Inflammatory macrophage (primary cell): ENCODE measurements at places on chromosomes 6 and 20.
A peak's percentile ranks its signal among the peaks of the same experiment; 100 is the strongest.

GRCh38 chr6:75963569-75963968 is 108.9 kb downstream of the IMPG1 start:
- DNase-seq = no peak

- DNase-seq = no peak
Observed at GRCh38 chr6:113383701-113384100, 473.4 kb upstream of the MARCKS start.

- no peak for DNase-seq
Observed at GRCh38 chr6:129130959-129131681, 248.2 kb downstream of the LAMA2 start.

DNA sequence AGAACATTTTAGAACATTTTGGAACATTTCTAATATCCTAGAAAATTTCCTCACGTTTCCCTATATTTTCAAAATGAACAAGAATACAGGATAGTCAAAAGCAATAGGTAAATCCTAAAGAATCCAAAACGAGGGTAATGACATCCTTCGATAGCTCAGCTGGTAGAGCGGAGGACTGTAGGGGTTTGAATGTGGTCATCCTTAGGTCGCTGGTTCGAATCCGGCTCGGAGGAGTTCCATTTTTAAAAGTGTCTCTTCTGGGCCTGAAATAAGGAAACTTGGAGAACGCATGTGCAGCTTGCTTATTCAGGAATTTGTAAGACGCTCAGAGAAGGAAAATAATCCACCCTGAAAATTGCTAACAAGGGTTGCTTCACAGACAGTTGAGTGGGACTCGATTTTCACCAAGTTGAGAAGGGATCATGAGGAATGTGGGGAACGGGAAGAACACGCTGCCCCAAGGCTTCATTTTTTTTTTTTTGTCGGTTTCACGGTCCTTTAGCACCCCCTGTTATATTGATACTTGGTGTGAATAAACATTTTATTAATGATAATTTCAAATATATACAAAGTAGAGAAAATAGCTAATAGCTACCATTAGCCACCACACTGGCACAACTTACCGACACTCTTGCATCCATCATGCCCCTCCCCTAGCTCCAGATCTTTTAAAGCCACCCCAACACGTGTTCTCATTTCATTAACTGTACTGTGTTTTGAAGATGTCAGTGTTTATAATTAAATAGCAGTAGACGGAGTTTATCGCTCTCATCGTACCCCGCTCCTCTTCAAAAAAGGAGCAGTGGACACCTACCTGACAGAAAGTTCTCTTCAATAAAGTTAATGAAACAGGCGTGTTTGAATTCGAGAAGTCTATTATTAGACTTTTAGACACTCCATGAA is 1.8 kb upstream of the ABT1 start:
- DNase-seq = peak; percentile 36

GRCh38 chr20:17627101-17627955 is 54.7 kb downstream of the RRBP1 start:
- DNase-seq = peak; percentile 61
